ENCODE measurements at places on chromosomes 7 and 10.

- DNase-seq, result no peak
Measured at GRCh38 chr10:18681366-18681765, 22.1 kb downstream of the ARL5B start.

DNA sequence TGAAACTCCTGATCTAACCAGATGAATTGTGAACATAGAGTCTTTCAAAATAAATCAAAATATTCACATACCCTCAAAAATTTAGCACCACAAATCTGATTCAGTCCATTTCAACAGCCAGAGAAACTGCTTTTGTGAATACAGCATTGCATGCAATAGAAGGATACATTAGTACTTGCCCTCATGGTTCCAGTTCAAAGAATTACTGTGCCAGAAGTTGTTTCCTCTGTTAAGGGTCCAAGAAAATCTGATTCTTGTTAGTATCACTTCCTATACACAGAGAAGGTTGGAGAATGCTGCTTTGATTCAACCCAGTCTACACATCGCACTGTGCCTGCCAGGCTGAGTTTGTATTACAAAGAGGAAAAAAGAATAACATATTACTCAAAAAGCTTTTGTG, 115.6 kb downstream of the TFEC start:
- no peak for DNase-seq

- DNase-seq, result no peak
Measured at GRCh38 chr7:44471436-44471835, 19.0 kb downstream of the NUDCD3 start.

DNA sequence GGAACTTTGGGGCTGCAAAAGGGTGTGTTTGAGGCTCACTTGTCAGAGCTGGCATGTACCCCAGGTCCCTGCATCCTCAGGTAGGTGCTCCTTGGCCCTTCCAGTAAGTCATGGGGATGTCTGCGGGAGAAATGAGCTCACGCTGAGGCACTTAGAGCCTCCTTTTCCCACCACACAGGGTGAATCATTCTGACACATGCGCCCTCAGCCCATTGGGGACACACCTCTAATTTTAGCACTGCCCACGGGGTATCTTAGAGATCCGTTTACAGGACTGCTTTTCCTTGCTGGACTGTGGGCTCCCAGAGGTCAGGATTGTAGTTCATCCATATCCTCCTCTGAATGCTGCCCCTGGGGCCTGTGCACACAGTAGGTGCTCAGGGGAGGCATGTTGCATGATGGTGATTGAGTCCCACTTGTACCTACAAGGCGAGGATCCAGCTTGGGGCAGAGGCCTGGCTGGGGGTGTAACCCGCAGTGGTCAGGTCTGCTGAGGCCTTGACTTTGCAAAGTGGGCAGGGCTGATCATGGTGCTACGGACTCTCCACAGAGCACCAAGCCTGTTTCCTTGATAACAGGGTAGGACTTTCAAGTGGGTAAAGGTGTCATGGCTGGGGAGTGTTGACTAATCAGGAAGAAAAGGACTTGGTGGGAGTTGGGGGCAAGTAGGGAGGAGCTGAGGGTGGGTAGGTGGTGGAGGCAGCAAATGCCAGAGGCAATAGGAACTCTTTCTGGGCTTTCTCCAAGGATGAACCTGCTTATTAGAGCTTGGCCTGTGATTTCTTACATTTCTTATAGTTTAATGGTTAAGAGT, 5.8 kb downstream of the TSPAN15 start:
- no peak for DNase-seq

- DNase-seq, result no peak
Measured at GRCh38 chr7:44201813-44202212, 1.0 kb downstream of the YKT6 start.

- DNase-seq, result no peak
Measured at GRCh38 chr7:115603416-115603815, 427.1 kb downstream of the TFEC start.

DNA sequence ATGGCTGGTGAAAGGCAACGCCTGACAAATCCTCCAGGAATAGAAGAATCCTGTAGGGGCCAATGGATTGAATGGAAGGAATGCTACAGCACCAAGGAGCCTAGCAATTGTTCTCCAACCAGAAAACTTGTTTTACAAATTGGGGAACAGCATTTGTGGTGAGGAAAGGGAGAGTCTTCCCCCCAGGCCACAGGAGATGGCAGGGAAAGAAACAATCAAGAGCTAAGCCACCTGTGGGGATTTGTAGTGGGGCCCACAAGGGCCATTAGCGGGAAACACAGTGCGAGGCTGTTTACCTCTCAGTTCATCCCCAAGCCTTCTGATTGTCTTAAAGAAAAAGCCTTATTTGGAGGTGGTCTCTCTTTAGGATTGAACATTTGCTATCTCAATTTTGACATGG, 48.5 kb upstream of the KCNMA1 start:
- DNase-seq, result no peak

DNA sequence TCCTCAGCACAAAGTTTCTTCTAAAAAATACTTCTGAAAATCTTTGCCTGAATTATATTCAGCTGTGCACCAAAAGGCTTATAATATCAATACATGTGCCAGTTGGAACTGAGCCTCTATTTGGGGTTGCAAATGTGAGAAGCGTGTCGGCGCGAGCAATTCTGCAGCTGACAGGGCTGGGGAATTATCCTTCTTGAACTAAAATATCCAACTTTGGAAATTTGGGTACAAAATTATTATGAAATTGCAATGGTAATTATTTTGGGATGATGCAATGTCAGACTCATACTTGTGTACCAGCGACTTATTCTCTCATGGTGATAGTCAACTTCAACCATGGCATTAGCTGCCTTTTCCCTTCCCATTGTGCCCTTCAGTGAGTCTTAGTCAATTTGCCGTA, 507.0 kb upstream of the KLF6 start:
- DNase-seq, result no peak

DNA sequence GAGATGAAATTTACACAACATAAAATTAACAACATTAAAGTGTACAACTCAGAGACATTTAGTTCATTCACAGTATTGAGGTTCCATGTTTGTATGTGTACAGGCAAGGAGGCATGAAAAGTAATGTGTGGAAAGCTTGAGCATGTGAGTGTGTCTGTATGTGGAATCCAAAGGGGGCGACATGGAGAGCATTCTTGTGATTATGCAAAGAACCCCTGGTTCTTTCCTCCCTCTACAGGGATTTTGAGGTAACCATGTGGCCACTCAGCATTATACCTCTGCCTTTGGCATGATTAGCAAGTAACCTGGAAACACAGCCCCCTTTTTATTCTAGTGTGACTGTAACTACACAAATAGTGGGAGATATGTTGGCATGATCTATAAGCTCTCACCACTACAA, 21.0 kb downstream of the OR2F1 start:
- no peak for DNase-seq
